ENCODE measurements at places on chromosomes 12 and 14.

GRCh38 chr14:74829251-74829650 lies 46.7 kb downstream of the PROX2 start:
- H3K27me3 ChIP-seq: no peaks in the 10 kb centered on the region
- no peak overlapping the region for H3K27ac ChIP-seq
- H3K36me3 ChIP-seq: peaks cover 36% of the 10 kb centered on the region
- DNase-seq: no peak

GRCh38 chr12:45713078-45713477 lies 16.4 kb upstream of the ARID2 start:
- H3K27me3 ChIP-seq: no peaks in the 10 kb centered on the region
- no peak for DNase-seq
- no peaks in the 10 kb centered on the region for H3K36me3 ChIP-seq
- no peak overlapping the region for H3K27ac ChIP-seq
- H3K4me1 ChIP-seq: peaks cover 1% of the 10 kb centered on the region

GRCh38 chr12:46292754-46293402 lies 24.0 kb upstream of the SLC38A1 start:
- H3K27me3 ChIP-seq: peaks cover 3% of the 10 kb centered on the region
- H3K4me1 ChIP-seq: no peaks in the 10 kb centered on the region
- no peaks in the 10 kb centered on the region for H3K36me3 ChIP-seq

DNA sequence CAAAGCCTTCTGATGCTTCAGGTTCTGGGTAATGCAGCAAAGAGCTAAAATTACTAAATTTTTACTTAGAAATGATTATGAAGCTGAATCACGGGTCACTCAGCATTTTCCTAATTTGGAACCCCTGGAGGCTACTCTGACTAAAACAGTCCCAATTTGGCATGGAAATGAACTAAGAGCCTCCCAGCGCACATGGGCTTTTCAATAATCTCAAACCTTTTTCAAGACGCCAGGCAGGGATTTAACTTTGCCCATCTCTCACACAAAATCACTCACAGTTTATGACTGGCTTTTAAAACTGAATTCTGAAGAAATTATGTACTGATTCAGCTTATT lies 68.3 kb downstream of the LLPH start:
- H3K4me1 ChIP-seq: no peaks in the 10 kb centered on the region
- H3K36me3 ChIP-seq: no peaks in the 10 kb centered on the region
- no peak for DNase-seq
- no peak overlapping the region for H3K27ac ChIP-seq

- H3K4me3 ChIP-seq: no peak overlapping the region
- H3K27ac ChIP-seq: no peak overlapping the region
- DNase-seq: no peak
- no peaks in the 10 kb centered on the region for H3K36me3 ChIP-seq
- no peaks in the 10 kb centered on the region for H3K4me1 ChIP-seq
- H3K27me3 ChIP-seq: no peaks in the 10 kb centered on the region
Observed at GRCh38 chr14:28704153-28704552, 62.4 kb upstream of the FOXG1 start.
